ENCODE measurements at places on chromosomes 1 and 21.

DNA sequence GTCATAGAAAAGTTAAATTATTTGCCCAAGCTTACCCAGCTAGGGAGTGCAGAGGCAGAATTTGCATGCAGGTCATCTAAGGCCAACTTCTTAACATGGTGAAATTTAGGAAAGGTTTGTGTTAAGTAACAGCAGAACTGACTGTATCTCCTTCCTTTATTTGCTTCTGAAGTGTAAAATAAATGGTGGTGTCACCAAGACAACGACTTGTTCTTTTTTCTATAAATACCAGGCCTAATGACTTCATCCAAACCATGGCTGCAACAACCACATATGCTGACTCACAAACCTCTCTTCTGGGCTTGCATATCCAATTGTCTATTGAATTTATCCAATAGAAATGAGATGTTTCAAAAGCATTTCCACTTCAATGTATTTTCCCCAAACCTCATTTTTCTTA lies 19.1 kb downstream of the COL24A1 start:
- no peak for DNase-seq

- no peak for DNase-seq
Measured at GRCh38 chr1:150484861-150485260, 2.4 kb upstream of the TARS2 start.

GRCh38 chr1:228990906-228991569 lies 255.8 kb downstream of the RHOU start:
- no peak for DNase-seq

- DNase-seq: no peak
Measured at GRCh38 chr1:79364896-79365295, 358.4 kb upstream of the ADGRL4 start.

DNA sequence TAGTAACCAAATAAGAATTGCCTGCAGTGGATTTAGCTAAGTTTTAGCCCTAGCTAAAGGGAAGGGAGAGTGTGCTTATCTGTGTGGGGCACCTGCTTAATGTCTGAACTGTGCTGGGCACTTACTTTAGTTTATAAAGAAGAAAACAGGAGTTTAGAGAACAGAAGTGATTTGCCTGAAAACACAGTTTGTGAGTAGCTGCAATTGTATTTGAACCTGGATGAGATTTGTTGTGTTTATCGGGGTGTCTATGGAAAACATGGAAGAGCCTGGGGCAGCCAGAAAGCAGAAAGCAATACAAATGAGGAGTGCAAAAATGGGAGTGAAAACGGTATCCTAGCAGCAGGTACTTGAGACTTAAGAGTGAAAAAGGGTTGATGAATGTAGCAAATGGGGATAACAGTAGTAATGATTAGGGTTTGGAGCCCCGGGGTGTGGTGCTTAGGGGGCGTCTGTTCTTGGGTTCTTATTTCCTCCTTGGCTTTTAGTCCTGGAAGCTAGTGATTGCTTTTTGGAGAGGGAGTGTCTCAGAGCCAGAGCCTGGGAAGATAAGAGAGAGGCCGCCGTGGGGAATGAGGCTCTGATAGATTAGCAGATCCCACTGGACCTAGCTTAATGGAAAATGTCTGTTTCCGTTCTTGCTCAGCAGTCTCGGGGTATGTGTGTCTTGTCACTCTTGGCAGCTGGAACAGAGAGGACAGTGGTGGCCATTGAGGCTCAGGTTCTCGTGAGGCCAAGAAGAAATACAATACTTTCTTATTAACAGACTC lies 5.6 kb downstream of the PRCC start:
- DNase-seq: no peak

DNA sequence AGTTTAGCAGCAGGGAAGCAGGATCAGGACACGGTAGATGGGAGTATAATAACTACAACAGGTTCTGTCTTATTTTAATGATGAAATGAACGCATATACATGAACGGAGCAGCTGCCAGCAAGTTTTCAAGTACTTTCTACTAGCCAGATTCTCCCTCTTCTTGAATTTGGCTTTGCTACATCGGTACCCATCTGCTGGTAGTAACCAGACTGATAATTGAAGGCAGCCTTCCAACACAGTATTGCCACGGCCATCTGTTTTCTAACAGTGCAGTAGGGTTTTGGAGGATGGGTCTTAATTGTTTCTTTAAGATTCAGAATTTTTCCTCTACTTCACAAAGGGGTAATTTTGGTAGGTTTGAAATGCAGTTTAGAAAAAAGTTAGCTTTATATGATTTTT lies 33.4 kb downstream of the CENPF start:
- DNase-seq: no peak

DNA sequence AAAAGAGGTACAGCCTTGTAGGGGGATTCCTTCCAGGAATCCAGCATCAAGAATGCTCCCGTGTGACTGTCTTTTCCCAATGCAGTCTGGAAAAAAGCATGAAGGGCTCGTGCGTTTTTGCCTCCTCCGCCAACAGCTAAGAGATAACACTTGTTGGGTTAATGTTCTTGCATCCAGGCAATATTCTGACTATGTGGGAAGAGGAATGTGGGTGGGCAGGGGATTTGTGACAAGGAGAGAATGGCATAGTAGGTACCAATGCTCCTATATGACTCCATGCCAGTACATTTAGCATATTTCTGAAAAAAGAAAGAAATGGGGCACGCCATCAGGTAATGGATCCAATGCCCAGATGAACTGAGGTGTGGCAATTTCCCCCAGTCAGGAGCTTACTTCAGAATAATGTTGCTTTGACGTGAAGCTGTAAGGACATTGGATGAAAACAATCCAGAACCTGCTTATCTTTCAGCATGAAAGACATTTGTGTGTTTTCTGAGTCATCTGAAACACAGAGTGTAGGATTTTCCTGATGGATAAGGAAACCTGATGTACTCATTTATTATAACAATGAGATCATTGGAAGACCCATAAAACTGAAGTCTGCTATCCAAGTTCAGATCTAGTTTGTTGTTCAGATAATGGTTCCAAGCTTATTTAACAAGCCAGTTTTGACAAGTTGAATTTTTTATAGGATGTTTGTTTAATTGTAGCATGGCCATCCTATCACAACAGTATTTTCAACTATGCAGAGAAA lies 105.5 kb downstream of the LYPLAL1 start:
- DNase-seq: no peak

GRCh38 chr1:178121883-178122282 lies 28.0 kb downstream of the RASAL2 start:
- no peak for DNase-seq

DNA sequence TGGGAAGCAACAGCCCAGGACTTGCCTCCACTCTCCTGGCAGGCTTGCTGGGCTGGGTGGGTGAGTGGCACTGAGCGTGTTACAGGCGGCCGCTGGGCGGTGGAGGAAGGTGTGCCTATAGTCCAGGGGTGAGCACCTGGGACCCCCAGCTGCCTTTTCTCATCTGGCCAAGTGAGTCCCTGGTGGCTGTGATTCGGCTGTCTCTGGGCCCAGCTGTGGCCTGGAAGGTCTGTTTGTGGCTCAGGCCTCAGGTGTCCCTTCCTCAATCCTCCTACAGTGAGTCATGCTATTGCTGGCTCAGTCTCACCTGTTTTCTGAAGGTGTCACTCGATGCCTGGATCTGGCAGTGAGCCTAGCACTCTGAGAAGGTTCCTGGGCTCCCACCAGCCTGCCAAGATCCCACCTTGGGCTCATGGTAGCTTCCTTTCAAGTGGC lies 564.2 kb downstream of the PTPRU start:
- DNase-seq: no peak
